ENCODE measurements at places on chromosomes 13 and 19. TPM values are rescaled to one million over a fixed set of nuclear protein-coding genes. Genes with fewer than 3 reads are reported as not detected.

RAB20 gene
- total RNA-seq: 19.3 TPM

WDR87 gene
- total RNA-seq: 0.03 TPM

CELF5 gene
- not detected for total RNA-seq

DNA sequence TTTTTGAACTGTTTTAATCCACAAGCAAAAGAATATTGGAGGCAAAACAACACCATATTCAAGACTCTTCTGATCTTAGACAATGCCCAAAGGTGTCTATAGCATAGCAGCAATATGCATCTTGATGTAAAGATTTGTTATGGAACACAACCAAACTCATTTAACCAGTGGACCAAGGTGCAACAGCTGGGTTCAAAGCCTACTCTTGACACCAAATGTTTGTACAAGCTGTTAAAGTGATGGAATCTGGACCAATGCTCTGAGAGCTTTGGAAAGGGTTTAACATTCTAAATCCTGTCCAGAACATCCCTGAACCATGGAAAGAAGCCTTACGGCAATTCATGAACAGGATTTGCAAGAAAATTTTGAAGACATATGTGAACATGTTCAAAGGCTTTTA lies 520.0 kb downstream of the GPC6 start:
- DNase-seq: no peak
- no peaks in the 10 kb centered on the region for H3K36me3 ChIP-seq
- no peak overlapping the region for H3K27ac ChIP-seq
- peaks cover 18% of the 10 kb centered on the region for H3K27me3 ChIP-seq
- H3K4me3 ChIP-seq: no peak overlapping the region

PLIN4 gene
- not detected for total RNA-seq

DNA sequence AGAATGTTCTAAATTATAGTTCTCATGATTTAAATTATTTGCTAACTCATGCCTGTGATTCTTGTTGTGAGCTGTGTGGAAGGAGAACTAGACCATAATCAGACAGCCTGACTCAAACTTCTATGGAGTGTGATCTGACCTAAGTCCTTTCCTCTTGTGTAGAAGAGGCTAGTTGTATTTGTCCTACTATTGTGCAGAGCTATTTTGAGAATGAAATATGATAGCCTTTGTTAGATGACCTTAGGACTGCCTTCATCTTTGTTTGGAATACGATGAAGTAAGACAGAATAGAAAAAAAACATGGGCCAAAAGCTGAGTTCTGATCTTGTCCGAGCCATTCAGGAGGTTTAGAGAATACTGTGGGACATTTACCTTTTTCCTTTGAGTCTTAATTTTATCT lies 119.4 kb downstream of the STOML3 start:
- no peaks in the 10 kb centered on the region for H3K4me1 ChIP-seq
- no peaks in the 10 kb centered on the region for H3K27me3 ChIP-seq
- no peak overlapping the region for H3K4me3 ChIP-seq
- no peak overlapping the region for H3K27ac ChIP-seq
- no peak for DNase-seq
- H3K36me3 ChIP-seq: no peaks in the 10 kb centered on the region

DNA sequence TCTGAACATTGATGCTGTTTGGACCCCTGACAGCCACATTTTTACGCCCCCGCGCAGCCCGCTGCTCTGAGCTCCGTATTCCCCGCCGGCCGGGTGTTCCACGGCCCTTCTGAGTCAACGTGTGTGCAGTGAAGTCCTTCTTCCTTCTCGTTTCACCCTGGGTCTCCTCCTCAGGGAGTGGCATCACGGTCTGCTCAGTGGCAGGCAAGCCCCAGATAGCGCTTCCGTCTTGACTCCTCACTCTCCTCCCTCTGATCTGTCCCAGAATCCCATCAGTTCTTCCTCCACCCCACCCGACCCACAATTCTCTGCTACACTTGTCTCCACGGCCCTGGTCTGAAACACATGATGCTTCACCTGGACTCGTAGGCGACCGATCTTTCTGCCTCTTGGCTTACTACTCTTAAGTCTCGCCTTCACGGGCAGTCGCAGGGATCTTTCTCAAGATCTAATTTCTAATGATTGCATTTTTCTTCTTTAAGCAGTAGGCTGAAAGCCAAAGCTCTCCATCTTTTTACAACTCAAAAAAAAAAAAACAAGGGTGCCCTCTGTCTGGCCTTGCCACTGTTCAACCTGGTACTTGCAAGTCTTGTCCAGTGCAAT lies 33.9 kb downstream of the CCNE1 start:
- peaks cover 33% of the 10 kb centered on the region for H3K4me1 ChIP-seq
- H3K27me3 ChIP-seq: 0 out of 2 replicates have a peak, but pooled peaks cover 3% of the 10 kb centered on the region
- no peaks in the 10 kb centered on the region for H3K36me3 ChIP-seq
- no peak for DNase-seq

- no peak for DNase-seq
- no peak overlapping the region for H3K4me3 ChIP-seq
- H3K4me1 ChIP-seq: peaks cover 17% of the 10 kb centered on the region
- H3K27me3 ChIP-seq: peaks cover 22% of the 10 kb centered on the region
- no peaks in the 10 kb centered on the region for H3K36me3 ChIP-seq
Measured at GRCh38 chr19:3320853-3321252, 45.5 kb upstream of the NFIC start.

UBL3 gene
- total RNA-seq: 19.7 TPM

DNA sequence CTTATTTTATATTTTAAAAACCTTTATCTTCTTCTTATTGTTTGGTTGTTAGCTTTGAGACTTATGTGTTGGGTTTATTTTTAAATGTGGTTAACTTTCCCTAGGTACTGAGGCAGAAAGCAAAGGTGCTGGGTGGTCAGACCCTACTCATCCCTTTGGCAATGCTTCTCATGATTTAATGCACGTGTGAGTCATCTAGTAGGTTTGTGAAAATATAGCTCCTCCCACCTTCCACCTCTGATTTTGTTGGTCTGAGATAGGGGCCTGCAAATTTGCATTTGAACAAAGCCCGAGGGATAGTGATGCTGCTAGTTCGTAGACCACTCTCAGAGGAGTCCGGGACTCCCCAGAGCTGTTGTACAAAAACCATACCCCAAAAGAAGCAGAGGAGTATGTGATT lies 771.3 kb upstream of the ARGLU1 start:
- H3K27ac ChIP-seq: no peak overlapping the region
- no peaks in the 10 kb centered on the region for H3K36me3 ChIP-seq
- no peaks in the 10 kb centered on the region for H3K4me1 ChIP-seq
- no peak for DNase-seq

GRCh38 chr19:38134540-38135149 lies 89.4 kb downstream of the DPF1 start:
- peaks cover 10% of the 10 kb centered on the region for H3K36me3 ChIP-seq
- peak; percentile 13 for DNase-seq
- no peak overlapping the region for H3K4me3 ChIP-seq
- no peaks in the 10 kb centered on the region for H3K4me1 ChIP-seq

DNA sequence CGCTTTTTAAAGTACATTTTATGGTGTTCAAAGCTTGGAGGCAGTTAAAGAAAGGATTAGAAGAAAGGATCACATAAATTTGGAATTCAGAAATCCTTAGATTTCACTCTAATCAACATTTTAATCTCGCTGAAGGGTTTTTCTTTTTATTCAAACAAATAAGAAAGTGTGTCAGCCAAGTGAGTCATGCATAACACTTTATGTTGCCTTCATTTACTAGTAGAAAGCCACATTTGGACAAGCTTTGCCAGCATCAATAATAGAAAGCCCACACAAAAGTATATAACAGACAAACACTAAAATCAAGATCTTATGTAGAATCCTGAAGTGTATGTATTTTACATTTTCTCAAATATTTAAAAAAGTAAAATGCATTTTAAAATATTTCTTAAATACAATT lies 154.9 kb upstream of the TRPC4 start:
- H3K27ac ChIP-seq: no peak overlapping the region
- no peaks in the 10 kb centered on the region for H3K27me3 ChIP-seq
- no peak for DNase-seq
- H3K4me1 ChIP-seq: no peaks in the 10 kb centered on the region
- H3K36me3 ChIP-seq: no peaks in the 10 kb centered on the region

GRCh38 chr19:42406111-42406510 lies 16.0 kb upstream of the CNFN start:
- H3K27me3 ChIP-seq: no peaks in the 10 kb centered on the region
- H3K27ac ChIP-seq: no peak overlapping the region
- no peaks in the 10 kb centered on the region for H3K4me1 ChIP-seq

APOE gene
- total RNA-seq: 1.7 TPM

GRCh38 chr19:4909156-4909896 lies at the start of gene UHRF1:
UHRF1 (plus strand) TSS chr19:4909501; CDS start chr19:4910886, 1,385 bp downstream.
- H3K27ac ChIP-seq: peak within 1 kb of the TSS; percentile 89
- H3K36me3 ChIP-seq: peaks cover 48% of the 10 kb centered on the region
- peak within 1 kb of the TSS; percentile 92 for H3K4me3 ChIP-seq
- no peaks in the 10 kb centered on the region for H3K27me3 ChIP-seq

- H3K36me3 ChIP-seq: no peaks in the 10 kb centered on the region
- H3K4me1 ChIP-seq: peaks cover 30% of the 10 kb centered on the region
- H3K4me3 ChIP-seq: no peak overlapping the region
- no peaks in the 10 kb centered on the region for H3K27me3 ChIP-seq
- H3K27ac ChIP-seq: peak overlapping the region; percentile 90
Measured at GRCh38 chr13:73872397-73872796, 261.8 kb downstream of the KLF12 start.

GRCh38 chr13:66347486-66348117 lies 882.5 kb downstream of the PCDH9 start:
- H3K27ac ChIP-seq: no peak overlapping the region
- no peaks in the 10 kb centered on the region for H3K36me3 ChIP-seq
- no peak for DNase-seq

MBD3L2 gene
- not detected for total RNA-seq
